ENCODE measurements at places on chromosomes 13 and 19. TPM values are rescaled to one million over a fixed set of nuclear protein-coding genes. Genes with fewer than 3 reads are reported as not detected.
A peak's percentile ranks its signal among the peaks of the same experiment; 100 is the strongest.

Gene ATXN8OS
- not detected for total RNA-seq

Gene CNN2
- 524 TPM for total RNA-seq

- no peak for DNase-seq
These were observed 102.5 kb downstream of the FAM216B start for GRCh38 chr13:42883771-42884467.

GRCh38 chr19:13163609-13164342 is 13.6 kb downstream of the IER2 start:
- peak; percentile 88 for DNase-seq

- DNase-seq = no peak
These were observed 32.3 kb upstream of the MYCBP2 start for GRCh38 chr13:77359171-77359570.
